ENCODE measurements at places on chromosomes 3 and 15.

DNA sequence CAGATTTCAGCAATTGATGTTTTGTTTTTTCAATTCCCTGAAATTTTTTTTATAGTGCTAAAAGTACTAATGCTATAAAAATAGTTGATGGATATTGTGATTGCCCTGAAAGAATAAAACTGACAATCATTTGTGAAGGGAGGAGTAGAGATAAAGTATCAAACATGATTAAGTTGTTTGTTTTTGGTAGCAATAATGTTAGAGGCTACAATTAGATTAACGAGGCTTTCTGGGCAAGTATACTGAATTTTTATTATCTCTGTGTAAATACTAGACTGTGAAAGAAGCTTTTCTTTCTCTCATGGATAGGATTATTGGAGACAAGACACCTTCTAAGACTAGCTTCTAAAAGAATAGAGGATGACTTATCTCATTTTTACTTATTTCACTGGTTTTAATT is 15.6 kb downstream of the NR1D2 start:
- no peak for DNase-seq

- DNase-seq = no peak
Measured at GRCh38 chr3:37899101-37899707, 37.5 kb downstream of the CTDSPL start.

DNA sequence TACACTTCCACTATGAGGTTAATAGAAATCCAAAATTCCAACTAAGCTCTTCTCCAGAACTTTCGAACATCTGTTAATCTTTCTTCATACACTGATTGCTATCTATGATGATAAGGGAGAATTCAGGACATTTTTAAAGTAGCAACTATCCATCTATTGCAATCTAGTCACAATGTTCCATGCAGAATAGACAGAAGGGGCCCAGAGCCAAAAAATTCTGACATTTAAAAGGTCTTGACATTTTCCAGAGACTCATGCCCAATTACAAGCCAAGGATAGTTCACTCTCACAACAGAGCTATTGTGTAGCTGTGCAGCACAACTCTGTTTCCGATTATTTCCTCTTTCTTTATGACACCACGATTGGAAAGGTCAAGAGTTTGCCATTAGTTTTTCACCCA is 999.7 kb upstream of the ALCAM start:
- DNase-seq = no peak

GRCh38 chr3:71438071-71438685 is 145.3 kb downstream of the FOXP1 start:
- no peak for DNase-seq

- DNase-seq = no peak
Measured at GRCh38 chr3:37170060-37170459, 4.3 kb downstream of the LRRFIP2 start.

DNA sequence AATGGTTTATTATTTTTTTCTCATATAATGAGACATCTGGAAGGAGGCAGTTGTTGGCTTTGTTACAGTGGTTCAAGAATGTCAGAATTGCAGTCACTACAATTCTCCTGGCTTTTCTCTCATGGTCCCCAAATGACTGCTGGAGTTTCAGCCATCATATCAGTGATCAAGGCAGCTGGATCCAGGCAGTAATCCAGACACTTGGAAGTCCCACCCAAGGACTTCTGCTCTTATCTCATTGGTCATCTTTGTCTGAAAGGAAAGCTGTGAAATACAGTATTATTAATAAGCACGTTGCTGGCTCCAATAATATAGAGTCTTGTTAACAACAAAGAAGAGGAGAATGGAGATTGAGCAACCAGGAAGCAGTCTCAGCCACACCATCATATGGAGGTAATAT is 22.9 kb upstream of the MED12L start:
- DNase-seq = no peak

GRCh38 chr3:4514321-4514720 is 21.2 kb downstream of the ITPR1 start:
- DNase-seq = no peak

DNA sequence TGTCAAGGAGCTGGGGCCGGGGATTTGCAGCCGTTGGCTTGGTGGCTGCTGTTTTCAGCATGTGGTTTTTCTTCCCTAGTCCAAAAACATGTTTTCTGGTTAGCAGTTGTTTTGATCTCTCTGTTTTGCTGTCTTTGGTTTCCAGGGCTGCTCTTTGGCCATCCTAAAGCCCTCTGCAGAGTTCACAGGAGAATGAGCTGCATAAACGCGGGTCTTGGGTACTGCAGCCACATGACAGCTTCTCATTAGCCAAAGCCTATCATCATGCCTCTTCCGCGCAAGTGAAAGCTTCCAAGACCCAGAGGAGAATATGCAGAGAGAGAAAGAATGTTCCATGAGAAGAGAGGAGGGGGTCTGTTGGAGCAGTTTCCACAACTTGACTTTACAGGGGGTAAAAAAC is 138.5 kb downstream of the NTRK3 start:
- no peak for DNase-seq

- peak; percentile 89 for DNase-seq
Measured at GRCh38 chr3:4980229-4981203, 1.3 kb downstream of the BHLHE40 start.

DNA sequence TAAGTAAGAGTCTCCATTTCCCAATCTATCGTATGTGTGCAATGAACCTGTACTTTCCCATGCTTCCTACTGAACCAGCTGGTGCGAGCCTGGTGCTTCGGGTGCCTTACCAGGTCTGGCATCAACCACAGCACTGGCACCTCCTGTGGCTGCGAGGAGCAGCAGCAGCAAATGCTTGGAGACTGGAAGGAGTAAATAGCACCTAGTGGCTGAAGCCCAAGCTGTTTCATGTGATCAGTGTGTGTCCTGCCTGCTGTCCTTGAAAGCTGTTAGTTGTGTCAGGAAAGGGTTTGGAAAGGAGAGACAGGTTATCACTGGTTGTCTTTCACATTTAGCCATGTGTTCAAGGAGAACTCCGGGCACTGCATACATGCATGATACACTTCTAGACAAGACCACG is 31.8 kb downstream of the PCOLCE2 start:
- DNase-seq = no peak

- DNase-seq = no peak
Measured at GRCh38 chr15:100667405-100668347, 65.3 kb downstream of the ASB7 start.

DNA sequence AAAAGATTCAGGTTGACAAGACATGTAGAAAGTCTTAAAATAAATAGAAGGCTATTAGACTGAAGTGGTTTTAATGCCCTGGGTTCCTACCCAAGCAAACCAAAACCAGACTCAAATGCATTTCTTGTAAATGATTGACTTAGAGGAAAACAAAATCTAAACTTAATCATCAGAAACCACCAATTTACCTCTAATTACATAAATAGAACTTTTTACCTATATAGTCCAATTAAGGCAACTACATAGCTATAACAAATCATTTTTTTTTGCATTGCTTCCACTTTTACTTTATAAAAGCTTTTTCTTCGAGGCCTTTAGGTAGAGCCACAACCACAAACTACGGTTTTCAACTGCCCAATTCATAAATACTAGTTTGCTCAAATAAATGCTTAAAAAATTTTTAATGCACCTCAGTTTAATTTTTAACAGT is 231.3 kb upstream of the ARHGEF26 start:
- no peak for DNase-seq

GRCh38 chr3:32117320-32117719 is 10.9 kb downstream of the GPD1L start:
- no peak for DNase-seq

DNA sequence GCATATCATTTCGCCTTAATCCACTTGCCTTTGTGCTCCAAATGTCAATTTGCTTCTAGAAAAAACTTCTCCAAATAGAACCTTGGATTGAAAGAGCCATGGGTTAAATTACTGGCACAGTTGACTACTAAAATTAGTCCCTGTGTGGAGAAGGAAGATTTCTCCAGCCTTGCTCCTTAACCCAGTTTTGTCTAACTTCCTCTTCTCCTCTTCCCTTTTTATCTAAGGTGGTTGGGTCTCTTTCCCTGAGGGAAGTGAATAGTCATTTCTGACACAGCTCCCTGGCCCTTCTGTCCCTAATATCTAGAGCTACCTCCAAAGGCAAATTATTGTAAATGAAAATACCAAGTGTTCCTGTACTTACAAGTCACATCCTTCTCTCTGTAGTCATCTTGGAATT is 527.9 kb upstream of the TBL1XR1 start:
- DNase-seq = no peak
